Substantia nigra (tissue), 51 donors: ENCODE measurements at places on chromosomes 6 and 20.

- DNase-seq, result no peak
These were observed 239.2 kb downstream of the TPBG start for GRCh38 chr6:82602776-82603175.

DNA sequence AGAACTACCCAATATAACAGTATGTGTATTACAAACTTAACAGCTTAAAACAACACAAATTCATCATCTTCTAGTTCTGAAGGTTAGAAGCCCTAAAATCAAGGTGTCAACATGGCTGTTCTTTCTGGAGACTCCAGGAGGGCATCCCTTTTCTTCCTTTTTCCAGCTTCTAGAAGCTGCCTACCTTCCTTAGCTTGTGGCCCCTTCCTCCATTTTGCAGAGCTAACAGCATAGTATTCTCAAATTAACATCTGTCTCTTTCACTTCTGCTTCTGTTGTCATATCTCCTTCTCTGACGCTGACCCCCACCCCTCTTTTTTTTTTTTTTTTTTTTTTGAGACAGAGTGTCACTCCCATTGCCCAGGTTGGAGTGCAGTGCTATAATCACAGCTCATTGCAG, 52.8 kb upstream of the AKIRIN2 start:
- DNase-seq, result no peak

- DNase-seq, result no peak
These were observed 187.0 kb upstream of the FOXQ1 start for GRCh38 chr6:1124885-1125284.

- no peak for DNase-seq
These were observed 80.2 kb downstream of the AFDN start for GRCh38 chr6:167906899-167907298.

GRCh38 chr20:50691573-50692551, 520 bp upstream of the RIPOR3 start:
- DNase-seq, result no peak

DNA sequence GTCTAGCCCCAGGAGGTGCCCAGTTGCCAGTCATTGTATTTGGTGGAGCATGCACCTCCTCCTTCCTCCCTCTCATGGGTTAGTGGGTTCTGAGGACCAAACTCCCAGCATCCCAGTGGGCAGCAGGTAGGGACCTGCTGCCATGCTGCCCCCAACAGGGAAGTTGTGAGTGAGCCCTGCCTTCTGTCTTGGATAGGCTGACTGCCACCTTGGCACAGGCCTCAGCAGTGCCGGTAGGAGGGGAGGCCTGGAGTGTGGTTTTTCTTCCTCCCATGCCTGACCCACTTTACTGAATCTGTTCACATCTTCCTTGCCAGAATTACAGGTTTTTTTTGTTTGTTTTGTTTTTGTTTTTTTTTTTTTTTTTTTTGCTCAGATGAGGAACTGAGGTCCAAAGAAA, 24.5 kb downstream of the PLCG1 start:
- peak; percentile 20 for DNase-seq

DNA sequence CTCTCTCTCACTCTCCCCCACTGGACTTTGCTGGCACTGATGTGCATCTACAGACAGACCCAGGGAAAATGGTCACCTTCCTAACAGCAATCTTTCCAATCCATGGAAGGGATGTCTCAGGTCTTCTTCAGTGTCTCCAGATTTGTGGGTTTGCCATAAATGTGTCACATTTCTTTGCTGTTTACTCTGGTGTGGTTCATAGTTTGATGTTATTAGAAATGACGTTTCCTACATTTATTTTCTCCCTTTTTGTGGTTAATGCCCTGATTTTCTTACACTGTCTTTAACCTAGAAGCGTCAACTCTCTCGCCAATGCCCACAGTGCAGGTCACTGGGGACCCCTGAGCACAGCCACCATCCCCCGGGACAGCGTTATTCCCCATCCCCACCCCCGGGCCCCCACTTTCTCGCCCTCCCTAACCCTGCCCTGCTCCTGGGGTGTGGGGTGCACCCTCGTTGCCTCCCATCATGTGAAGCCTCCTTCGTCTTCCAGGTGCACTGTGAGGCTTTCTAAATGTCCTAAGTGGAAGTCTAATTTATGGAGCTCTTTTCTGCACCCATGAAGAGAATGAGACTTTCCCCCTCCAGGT, 86.5 kb downstream of the YTHDF1 start:
- no peak for DNase-seq

- no peak for DNase-seq
These were observed 28.4 kb upstream of the OSTM1 start for GRCh38 chr6:108102965-108103364.

- no peak for DNase-seq
These were observed 376.6 kb downstream of the DHX35 start for GRCh38 chr20:39338469-39339376.

- DNase-seq, result no peak
These were observed 57.2 kb downstream of the BCAS4 start for GRCh38 chr20:50852085-50852484.

DNA sequence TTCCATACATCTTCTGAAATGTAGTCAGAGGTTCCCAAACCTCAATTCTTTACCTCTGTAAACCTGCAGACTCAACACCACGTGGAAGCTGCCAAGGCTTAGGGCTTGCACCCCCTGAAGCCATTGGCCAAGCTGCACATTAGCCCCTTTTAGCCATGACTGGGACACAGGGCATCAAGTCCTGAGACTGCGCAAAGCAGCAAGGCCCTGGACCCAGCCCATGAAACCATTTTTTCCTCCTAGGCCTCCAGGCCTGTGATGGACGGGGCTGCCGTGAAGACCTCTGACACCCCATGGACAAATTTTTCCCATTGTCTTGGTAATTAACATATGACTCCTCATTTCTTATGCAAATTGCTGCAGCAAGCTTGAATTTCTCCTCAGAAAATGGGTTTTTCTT, 727.8 kb downstream of the C6orf118 start:
- no peak for DNase-seq

DNA sequence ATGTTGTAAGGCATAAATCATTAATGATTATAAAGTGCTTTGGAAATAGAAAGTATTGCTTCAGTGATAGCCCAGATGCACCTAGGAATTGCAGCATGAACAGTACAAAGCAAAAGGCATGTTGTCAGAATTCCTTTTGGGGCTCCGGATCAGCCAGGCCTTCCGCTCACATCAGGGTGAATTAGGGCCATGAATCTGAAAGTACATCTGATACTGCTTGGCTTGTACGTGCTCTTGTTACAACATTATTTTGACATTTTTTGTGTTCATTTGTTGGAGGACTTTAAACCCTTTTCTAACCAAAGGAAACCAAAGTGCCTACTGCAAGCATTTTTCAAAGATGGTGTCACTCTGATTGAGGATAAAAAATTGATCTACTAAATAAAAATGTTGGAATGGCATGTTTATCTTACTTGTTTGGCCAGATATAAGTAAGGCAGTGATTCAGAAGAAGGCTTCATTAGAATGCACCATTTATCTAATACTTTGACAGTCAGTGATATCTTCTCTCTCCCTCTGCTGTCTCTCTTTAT, 1005.6 kb upstream of the FLRT3 start:
- DNase-seq, result no peak

DNA sequence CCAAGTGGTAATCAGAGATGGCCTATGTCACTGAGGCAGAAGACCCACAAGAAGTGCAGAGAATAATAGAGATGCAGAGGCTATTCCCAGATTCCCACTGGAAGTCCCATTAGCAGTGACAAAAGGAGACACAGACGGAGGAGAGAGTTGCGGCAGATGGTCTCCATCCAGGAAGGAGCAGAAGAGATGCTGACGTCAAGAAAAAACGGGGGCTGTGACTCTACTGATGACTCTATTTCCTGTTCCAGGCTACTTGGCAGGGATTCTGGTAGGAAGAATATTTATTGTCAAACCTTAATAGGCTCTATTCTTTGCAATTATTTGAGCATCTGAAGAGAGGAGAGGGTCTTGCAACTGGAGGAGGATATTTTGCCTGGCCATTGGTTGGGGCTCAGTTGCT, 246.0 kb upstream of the ECI2 start:
- no peak for DNase-seq

DNA sequence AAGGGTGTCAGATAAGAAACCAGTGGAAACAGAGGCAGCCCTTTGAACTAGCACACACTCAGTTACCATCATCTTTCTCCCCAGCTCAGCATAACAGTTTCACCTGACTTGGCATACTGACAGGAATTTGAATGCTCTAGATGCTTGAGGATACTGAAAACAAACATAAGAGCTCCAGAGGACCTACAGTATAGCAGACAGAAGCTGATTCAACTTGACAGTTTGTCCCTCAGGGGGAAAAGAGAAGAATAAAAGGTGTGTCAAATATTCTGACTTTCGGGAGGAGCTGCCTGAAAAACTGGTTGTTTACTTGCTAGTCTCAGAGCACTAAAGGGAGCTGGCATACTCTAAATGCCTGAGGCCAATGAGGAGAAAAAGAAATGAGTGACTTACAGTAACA, 35.1 kb downstream of the EYS start:
- DNase-seq, result no peak

- DNase-seq, result no peak
These were observed 150.1 kb upstream of the STXBP5 start for GRCh38 chr6:147054158-147054557.

DNA sequence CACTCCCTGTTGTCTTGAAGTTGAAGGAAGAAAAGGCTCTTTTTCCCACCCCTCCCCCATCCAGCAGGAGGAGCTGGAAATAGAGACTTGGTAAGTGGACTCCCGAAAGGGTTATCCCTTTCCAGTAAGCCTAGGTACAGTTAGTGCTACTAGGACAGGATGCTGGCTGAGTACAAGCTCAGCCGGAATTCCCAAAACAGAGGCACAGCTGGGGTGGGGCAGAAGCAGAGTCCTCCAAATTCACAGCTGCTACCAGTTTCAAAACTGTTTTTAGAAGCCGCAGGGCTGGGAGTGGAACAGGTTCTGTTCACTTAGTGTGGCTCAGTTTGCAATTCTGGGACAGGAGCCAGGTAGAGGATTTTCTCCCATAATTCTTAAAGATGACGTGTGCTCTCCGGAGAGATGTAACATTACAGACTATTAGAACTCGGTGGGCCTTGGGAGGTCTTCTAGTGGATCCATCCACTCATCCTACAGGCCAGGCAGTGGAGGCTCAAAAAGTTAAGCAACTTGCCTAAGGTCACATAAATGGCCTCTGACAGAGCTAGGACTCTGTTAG, 19.0 kb upstream of the UTRN start:
- DNase-seq, result no peak
